ENCODE measurements at places on chromosomes 7 and 10.

DNA sequence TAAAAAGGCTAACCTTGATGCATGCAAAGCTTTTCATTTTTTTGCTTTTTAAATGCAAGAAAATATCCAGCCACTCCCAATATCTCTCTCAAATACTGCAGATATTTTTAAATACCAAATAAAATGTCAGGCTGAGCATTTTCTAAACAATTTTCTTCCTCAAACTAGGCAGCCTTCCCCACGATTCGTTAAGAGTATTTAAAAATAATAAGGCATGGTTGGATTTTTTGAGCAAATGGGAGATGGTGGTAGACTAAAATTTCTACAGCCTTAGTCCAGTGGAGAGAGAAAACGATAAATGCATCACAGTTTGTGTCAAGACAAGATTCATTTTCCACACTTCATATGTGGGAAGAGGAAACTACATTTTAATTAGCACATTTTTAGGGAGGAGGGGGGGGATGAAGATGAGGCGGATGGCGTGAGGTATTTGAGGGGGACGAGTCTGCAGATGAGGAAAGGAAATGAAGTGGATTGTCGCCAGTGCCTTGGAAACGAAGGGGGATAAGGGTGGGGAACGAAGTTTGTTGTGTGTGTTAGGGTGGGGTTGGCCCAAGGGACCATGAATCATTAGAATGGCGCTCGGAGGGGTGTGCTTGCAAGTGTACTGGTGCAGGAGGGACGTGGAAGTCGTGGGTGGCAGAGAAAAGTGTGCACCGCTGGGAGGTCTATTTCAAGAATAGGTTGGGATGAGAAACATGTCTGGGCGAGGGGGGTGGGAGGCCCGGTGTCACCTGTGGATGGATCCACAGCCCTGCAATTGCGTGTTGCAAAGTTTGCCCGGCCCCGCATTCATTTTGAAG is 1.2 kb upstream of the ADD3 start:
- DNase-seq = no peak

DNA sequence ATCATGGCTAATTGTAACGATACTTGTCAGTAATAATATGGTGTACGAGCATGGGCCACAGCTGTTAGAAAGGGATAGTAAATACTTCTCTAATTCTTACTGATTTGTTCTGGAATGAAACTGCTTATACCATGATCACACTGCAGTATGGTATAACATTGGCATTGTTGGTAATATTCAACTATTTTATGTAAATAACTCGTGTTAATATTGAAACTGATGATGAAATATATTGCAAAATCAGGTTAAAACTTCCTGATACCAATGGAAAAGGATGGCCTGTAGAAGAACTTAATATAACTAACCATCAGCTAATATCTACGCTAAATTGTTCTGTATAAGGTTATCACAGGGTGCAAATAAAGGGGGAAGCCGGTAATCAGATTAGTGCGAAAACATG is 10.3 kb downstream of the OR2A14 start:
- DNase-seq = no peak

- DNase-seq = no peak
Measured at GRCh38 chr7:78134256-78134655, 335.7 kb downstream of the PHTF2 start.

DNA sequence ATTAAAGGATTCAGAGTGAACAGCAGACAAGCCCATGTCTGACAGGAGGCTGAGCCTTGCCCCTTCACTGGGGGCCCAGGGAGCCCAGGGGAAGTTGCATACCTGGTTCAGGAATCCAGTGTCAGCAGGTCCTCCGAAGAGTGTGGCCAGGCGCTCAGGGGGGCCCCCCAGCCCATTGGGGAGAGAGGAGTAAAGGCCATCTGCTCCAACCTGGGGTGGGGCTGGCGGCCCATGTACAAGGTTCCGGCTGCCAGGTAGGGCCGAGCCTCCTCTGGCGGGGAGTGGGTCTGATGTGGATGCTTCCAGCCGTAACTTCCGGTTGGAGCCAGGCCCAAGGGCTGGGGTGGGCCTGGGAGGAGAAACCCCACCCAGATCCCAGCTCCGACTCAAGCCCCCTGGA is 2.3 kb downstream of the PSD start:
- no peak for DNase-seq

- no peak for DNase-seq
Measured at GRCh38 chr10:7117806-7118674, 292.8 kb downstream of the SFMBT2 start.

GRCh38 chr10:103766751-103767505 is 88.4 kb downstream of the SH3PXD2A start:
- DNase-seq = no peak

Data from stimulated activated CD4-positive, alpha-beta T cell treated with anti-CD3 and anti-CD28 coated beads, Interleukin-12 subunit alpha, Interleukin-12 subunit beta, amount 100 ng/mL, for 4 hours (primary cell).